ENCODE measurements at places on chromosomes 7 and 10.

GRCh38 chr10:60820093-60820754 lies 41.9 kb downstream of the CDK1 start:
- no peak for DNase-seq

DNA sequence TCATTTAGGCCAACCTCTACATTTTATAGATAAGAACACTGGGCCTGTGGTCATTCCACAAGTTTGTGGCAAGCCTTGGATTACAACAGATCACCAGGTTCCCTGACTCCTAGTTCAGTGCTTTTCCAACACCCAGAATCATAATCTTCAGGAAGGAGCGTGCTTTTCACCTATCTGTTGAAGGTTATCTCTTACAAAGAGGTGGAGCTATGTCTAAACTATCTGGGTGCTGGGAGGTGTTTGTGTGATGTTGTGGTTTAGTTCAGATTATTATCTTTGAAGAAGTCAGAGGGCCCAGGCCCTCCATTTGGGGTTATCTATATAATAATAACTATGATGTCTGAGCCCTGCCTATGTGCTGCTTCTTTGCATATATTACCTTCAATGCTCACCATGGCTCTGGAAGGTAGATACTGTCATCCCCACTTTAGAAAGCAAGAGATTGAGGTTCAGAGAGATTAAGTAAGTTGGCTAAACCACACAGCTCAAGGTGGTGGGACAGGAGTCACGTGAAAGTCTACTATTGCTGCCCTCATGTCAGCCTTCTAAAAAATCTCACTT lies 24.0 kb downstream of the IL2RA start:
- no peak for DNase-seq

DNA sequence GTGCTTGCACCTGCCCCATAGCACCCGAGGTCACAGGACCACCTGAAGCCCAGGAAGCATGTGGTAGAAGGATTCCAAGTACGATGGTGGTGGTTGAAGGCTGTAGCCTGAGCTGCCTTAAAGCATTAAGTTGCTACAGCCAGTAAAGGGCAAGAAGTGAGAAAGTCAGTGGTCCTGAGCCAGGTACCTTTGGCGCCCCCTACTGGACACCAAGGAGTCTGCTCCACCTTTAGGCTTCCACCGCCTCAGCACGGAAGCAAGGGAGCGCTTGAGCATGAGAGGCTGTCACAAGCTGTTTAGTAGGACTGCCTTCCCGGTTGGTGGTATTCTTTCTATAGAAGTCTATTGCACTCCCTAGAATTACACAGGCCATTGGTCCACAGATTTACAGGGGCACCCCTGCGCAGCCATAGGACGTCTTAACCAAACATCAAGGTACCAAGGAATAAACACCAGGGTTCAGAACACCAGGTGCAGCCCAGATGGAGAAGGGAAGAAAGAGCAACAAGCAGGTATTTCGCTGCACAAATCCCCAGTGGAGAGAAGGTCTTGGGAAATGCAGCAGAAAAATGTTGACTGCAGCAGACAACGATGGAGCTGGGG lies 2.2 kb downstream of the CRTAC1 start:
- DNase-seq, result peak; percentile 36

- peak; percentile 61 for DNase-seq
These were observed 588 bp upstream of the PAOX start for GRCh38 chr10:133378251-133379096.

- no peak for DNase-seq
These were observed 157.5 kb upstream of the PHYHIPL start for GRCh38 chr10:59018977-59019376.

DNA sequence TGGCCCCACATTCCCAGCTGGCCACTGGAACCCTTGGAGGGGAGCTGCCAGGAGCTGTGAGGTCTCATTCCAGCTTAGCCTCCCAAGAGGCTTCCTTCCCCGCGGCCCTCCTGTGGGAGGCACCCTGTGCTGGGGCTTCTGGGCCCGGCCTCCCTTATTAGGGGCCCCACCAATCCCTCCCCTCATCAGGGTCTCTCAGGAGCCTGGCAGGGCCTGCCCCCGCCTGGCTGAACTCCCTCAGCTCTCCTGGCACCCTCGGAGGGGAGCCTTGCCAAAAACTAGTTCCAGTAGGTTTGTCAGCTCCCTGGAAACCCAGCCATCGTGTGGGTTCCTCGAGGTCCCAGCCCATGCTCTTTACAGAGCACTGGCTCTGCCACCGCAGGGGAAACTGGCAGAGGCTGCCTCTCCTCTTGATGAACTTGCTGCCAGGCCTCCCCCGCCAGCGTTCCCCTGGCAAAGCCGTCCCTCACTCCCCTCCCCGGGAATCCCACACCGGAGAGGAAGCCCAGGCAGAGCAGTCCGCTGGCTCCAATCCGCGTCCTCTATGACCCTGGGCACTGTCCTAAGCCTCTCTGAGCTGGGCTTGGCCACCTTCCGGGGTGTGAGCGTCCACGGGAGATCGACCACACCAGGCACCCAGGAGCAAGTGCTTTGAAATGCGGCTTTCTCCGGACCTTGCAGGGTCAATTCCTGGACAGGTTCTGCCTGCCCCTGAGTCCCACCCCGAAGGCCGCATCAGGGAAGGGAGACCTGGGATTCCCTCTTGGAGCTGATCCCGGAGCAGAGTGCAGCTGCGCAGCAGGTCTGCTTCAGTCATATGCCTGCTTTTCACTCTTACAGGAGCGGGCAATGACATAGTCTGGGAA lies 139.8 kb downstream of the ARHGAP22 start:
- no peak for DNase-seq

- DNase-seq, result no peak
These were observed 841.2 kb upstream of the AUTS2 start for GRCh38 chr7:68756986-68757495.

GRCh38 chr7:78149787-78150186 lies 351.2 kb downstream of the PHTF2 start:
- DNase-seq, result no peak

DNA sequence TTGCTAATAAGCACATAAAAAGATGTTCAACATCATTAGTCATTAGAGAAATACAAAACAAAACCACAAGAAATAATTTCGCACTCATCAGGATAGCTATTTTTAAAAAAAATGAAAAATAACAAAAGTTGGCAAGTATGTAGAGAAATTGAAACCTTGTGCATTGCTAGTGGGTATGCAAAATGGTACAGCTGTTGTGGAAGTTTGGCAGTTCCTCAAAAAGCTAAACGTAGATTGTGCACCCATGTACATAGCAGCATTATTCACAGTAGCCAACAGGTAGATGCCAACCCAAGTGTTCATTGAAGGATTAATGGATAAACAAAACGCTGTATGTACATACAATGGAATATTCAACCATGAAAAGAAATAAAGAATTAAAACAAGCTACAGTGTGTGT lies 35.3 kb upstream of the STARD3NL start:
- no peak for DNase-seq

DNA sequence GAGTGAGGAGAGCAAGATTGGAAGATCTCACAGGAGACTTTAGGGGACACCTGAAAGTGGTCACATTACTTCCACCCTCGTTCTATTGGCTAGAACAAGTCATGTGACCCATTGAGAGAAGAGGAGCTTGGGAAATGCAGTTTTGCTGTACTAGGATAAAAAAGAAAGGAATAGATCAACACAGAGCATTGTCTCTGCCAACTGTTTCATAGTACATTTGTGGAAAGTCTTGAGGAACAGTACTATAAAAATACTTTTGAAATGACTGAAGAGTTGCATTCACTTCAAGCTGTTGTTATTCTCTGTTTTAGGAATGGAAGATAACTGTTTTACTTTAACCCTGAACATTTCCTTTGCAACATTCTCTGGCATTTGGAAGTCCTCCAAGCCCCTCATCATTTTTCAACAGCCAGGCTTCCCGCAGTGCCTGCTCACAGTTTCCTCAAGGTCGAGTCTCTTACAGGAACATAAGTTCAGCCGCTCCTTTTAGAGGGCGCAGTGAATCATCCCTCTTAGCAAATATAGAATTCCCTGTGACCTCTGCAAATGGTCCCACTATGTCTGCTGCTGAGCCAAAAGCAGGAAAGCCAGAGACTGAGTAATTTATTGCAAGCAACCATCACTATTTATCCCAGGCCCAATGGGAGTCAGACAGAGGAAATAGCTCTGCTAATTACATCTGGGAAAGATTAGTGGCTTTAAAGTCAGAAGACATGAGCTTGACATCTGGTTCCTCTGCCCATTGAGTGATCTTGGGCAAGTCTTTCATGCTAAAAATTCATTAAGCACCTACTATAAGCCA lies 40.7 kb downstream of the MRPL32 start:
- no peak for DNase-seq

Measured in T-helper 17 cell (primary cell).